Activated naive CD8-positive, alpha-beta T cell treated with anti-CD3 and anti-CD28 coated beads for 36 hours (primary cell): ENCODE measurements at places on chromosomes 11 and 22.

DNA sequence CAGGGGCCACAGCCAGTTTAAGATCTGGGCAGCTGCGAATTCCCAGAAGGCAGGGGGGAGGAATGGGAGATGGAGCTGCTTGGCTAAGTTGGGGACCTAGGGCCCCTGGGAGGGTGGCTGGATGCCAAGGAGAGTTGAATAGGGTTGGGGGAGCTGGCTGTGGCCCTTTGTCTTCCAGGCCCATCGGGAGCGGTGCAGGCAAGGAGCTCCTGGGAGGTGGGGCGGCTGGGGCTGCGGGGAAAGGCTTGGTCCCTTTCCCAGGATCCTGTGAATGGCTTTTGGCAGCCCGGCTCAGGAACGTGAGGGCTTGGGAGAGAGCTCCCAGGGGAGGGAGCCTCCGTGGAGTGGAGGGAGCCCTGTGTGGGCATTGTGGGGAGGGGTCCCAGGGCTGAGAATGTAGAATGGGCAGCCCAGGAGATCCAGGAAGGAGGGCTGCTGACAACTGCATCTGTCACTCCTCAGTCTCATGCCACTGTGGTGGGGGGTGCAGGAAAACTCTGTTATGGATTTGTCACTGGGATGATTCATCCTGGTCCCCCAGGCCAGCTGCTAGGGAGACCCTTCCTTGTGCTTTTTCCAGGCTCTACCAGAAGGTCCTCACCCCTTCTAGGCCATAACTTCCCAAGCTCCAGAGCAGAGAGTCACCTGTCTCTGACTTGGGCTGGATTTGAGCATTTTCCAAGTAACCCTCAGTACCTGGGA is 6.0 kb downstream of the FREY1 start:
- no peak for DNase-seq

GRCh38 chr11:102007567-102008437 is 39.4 kb upstream of the CFAP300 start:
- no peak for DNase-seq

DNA sequence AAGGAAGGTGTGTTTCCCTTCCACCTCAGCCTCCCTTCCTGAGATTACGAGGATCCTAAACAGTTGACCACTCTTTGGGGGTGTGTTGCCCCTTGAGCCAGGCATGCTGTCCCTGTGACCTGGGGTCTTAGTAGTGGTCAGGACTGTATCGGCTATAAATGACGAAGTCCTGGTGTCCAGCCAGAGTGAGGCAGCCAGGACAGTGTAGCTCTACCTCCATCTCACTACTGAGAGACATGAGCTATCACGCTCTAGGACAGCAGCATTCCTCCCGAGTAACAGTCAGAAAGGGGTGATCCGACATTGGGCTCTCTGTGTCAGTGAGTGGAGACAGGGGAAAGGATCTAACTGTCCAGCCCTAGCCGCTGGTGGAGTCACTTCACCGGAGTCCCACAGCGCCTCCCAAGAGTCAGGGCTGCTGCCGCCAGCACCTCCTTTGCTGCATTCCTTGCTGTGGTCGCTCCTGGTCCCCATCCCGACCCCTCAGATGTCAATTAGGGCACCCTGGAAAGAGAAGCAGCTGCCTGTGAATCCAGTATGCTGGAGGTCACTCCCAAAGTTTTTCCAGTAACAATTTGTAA is 3.3 kb upstream of the B3GNT6 start:
- no peak for DNase-seq

DNA sequence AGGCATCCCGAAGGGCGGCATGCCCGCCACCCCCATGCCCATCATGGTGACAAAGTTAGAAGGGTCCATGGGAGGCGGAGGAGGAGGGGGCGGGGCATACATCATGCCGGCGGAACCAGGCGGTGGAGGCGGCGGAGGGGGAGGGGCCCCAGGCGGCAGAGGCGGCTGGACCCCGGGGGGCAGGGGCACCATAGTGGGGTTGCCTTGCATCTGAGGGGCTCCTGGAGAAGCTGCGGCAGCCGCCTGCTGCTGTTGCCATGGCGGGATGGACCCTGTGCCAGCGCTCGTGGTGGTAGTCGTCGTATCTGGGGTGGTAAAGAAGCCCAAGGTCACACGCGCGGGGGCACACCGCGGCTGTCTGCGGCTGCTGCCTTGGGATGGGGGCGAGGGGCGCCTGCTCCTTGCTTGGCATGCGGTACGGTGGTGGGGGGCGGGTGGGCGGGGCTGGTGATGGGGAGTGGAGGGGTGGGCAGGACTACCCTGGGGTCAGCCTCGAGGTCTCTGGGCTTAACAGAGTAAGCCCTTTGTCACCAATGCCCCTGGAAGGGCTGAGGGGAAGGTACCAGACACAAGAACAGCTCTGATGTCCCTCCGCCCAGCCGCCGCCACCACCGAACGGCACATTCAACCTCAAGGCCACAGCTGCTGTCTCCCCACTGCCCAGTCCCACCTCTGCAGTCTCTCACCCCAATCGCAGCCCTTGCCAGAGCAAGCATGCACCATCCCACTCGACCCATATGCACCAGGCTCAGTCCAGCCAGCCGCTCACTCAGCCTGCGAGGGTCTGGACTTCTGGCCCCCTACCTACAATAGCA is 6.3 kb upstream of the PYGM start:
- no peak for DNase-seq

DNA sequence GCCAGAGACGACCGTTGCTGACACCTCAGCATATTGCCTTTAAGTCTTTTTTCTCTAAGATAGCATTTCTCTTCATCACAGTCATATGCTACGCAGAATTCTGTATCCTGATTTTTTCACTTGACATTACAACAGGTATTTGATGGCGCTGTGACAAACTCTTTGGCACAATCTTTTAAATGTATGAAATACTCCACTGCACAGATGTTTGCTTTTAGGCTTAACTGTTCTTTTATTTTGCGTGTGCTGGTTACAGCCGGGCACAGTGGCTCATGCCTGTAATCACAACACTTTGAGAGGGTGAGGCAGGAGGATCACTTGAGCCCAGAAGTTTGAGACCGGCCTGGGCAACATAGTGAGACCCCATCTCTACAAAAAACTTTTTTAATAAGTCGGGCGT is 52.0 kb upstream of the PPP6R3 start:
- DNase-seq: no peak
